Femur (tissue), 1 donor: ENCODE measurements at places on chromosomes 5 and 9.
A peak's percentile ranks its signal among the peaks of the same experiment; 100 is the strongest.

DNA sequence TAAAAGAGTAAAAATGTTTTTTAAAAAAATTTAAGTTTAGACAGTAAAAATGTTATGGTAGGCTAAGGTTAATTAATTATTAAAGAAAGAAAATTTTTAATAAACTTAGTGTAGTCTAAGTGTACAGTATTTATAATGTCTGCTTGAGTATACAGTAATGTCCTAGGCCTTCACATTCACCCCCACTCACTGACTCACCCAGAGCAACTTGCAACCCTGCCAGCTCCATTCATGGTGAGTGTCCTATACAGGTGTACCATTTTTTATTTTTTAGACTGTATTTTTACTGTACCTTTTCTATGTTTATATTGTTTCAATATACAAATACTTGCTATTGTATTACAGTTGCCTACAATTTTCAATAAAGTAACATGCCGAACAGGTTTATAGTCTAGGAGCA lies 234.1 kb downstream of the AUH start:
- DNase-seq, result no peak

- no peak for DNase-seq
Measured at GRCh38 chr9:30239878-30240277, 2144.6 kb upstream of the ACO1 start.

GRCh38 chr5:66356011-66356565 lies 212.0 kb downstream of the SREK1 start:
- DNase-seq, result no peak

DNA sequence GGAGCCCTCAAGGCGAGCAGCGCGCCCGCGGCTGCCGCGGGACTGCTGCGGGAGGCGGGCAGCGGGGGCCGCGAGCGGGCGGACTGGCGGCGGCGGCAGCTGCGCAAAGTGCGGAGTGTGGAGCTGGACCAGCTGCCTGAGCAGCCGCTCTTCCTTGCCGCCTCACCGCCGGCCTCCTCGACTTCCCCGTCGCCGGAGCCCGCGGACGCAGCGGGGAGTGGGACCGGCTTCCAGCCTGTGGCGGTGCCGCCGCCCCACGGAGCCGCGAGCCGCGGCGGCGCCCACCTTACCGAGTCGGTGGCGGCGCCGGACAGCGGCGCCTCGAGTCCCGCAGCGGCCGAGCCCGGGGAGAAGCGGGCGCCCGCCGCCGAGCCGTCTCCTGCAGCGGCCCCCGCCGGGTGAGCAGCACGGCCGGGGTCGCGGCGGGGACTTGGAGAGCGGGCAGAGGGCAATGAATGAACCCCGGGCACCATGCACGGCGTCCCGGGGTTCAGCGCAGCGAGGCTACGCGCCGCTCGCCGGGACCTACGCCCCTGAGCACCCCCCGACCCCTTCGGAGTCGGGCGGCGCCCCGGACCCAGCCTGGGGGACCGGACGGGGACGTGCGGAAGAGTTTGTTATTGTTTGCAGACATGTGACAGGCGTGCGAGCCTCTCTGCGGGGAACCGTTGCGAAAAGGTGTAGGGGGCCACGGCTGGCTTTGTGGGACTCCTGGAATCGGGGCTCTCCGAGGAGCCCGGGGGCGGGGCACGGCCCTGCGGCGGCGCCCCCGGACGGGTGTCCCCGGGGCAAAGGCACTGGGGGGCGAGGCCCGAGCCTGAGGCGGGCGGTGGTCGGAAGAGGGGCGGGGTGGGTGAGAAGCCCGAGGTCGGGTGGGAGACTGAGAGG lies 553 bp downstream of the MAP3K1 start:
- peak; percentile 50 for DNase-seq

DNA sequence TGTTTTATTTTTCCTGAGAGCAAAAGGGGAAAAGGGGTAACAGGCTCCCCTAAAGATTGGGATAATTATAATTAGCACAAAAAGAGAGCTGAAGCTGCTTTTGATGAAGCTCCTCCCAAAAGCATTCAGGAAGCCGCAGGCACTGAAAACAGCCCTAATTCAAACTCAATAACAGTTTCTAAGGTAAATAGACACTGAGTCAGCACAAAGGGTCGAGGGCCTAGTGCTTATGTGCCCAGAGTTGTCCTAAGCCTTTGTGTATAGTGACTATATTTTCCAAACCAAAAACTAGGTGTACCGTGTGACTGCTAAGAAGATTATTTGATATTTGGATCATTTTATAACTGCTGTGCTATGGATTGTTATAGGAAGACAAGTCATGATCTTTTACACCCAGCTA lies 67.7 kb downstream of the HMHB1 start:
- DNase-seq, result no peak

DNA sequence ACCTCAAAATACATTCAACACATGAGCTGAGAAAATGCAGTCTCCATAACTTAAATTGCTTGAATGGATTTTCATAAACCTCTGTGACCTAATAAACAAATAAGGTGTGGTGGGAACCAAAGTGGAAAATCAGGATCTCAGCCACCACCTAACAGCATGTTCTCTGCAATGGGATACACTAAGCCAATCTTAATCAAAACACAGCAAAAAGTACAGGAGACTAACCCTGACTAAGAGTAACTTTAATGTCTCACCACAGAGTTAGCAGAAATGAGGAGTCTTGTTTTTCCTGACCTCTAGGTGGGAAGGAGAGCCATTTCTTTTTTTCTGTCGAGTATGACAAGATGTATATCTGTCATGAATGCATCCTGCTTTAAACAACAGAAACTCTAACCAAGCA lies 48.5 kb downstream of the PLK2 start:
- no peak for DNase-seq

DNA sequence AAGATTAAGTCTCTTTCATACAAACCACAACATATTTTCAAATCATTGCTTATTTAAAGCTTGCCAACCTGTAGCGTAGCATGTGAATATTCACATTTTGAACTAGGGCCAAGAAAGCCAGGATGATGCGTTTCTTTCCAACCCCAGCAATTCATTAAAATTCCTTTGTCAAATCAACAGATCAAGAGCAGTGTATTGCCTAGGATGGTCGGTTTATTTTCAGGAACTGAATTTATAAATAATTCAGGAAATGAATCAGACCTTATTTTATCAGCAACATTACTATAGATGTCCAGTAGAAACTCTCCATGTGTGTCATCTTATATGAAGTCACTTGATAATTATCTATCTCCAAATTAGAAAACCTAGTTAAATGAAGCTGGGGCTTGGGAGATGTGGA lies 13.2 kb upstream of the AUH start:
- DNase-seq, result no peak

- DNase-seq, result no peak
Measured at GRCh38 chr5:139593716-139594319, 32.7 kb downstream of the UBE2D2 start.

DNA sequence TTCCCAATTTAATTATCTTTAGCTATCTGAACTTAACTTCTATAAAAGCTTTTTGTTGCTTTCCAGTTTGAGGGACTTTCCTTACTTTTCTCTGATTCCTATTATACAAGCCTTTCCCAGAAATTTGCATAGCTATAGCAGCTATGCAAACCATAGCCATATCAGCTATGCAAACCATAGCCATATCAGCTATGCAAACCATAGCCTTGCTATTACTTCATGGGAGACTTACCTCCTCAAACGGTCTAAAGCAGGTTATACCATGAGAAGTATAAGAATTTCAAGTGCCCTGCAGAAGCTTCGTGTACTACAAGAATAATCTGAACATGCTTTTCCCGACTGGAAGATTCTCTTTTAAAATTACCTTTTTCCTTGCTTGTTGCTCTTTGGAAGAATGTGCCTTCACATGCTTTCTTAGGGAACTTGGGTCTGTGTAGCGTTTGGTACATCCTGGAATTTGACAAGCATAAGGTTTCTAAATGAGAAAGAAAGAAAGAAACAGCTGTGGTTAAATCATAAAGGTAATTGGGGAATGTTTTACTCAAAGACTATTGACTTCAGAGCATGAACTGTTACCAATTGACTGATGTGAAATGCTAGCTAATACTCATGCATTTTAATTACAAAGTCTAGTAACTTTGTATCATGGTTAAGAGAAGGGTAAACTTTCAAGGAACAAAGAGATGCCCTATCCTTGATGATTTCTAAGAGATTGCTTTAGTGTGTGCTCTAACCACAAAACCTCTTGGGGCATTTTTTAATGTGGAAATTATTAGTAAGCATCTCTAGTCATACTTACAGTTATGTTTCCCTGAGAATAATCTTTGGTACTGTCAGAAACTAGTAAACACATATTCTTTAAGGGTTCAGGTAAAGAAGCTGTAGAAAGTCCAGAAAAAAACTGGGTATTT lies 367.6 kb downstream of the GLIS3 start:
- no peak for DNase-seq

- no peak for DNase-seq
Measured at GRCh38 chr9:42386477-42386876, 203.0 kb downstream of the SPATA31A6 start.
